Left kidney (tissue), 8 donors: ENCODE measurements at places on chromosomes 7 and 10.

GRCh38 chr7:137961200-137962177 lies 40.4 kb downstream of the CREB3L2 start:
- DNase-seq = no peak

DNA sequence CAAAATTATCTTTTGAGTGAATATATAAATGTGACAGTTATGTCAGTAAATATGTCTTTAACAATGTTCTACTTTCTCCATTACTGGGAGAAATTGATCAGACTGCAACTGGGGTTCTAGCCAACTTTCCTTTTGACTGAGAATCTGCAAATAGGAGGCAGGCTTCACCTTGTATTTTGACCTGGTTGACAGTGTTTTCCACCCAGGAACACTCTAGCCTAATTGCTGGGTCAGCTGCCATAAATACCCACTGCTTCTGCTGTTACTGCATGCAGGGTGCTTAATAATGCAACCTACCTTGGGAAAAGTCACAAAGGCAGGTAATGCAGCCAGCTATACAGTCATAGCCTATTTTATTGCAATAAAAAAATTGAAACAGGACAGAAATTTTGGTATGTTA lies 319.0 kb downstream of the DGKB start:
- DNase-seq = no peak

GRCh38 chr7:70415179-70415972 lies 716.6 kb upstream of the GALNT17 start:
- DNase-seq = no peak

DNA sequence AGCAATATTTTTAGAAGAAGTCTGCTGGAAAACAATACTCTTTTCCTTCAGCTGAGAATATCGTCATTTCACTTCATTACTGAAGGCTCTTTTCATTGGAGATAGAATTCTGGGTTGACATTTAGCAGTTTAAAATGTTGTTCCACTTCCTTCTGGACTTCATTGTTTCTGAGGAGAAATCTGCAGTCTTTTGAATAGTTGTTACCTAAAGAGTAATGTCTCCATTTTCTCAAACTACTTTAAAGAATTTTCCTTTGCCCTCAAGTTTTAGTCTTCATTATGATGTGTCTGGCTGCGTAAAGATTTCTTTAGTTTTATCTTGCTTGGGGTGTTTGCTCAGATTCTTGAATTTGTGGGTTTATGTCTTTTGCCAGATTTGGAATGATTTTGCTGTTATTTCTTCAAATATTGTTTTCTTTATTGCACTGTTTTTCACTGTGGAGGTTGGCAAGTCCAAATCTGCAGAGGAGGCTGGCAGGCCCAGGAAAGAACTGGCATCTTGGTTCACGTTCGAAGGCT lies 136.3 kb downstream of the DNAJB6 start:
- DNase-seq = no peak

- no peak for DNase-seq
These were observed 11.7 kb downstream of the MAP3K8 start for GRCh38 chr10:30445711-30446110.

DNA sequence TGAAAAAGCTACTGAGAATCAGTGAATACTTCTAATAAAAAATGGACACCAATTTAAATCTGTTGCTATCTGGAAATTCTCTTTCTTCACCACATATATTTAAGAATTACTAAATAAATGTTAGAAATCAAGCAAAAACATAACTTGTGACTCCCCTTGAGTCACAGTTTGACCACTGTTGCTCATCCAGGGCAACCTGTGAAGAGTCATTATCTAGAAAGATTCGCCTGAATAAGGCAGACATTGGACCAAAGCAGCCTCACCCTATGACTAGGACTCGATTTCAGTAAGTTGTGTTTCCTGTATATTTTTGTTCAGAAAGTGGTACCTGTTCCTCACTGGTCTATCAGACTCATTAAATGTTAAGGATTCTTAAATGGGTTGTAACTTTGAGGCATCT lies 572.4 kb downstream of the ATRNL1 start:
- DNase-seq = no peak

DNA sequence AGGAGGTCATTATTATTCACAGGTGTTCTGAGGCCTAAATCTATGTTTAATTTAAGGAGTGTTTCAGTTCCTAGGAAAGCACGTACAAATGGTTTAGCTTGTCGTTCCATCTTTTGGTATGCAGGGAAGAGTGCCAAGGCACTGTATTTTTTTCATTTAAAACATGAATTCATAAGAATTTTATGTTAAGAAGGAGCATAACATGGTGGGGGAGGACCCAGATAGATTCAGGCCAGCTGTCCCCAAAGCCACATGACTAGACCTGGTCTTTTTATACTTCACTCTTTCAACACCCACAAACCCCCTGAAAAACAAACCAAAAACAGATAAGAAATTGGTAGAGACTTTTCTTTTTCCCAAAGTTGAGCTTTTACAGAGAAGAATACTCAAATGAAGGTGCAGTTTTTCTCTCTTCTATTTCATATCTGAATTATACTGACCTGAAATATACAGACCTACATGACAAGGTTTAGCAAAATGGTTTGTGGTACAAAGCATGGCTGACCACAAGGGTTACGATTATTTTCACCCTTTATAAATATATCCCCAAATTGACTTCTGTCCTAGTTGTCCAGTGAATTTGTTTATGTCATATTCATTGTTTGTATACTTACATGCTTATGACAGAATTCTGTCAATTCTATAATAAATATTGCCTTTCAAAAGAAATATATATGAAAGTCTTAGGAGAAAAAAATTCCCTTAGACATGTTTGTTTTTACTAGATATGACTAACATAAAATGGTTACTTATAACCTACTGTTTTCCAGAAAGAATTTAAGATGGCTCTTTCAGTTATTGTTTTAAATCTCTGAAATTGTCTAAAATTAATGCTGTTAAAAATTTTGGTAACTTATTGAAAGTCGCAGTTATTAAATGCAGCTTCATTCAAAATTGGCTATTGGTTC lies 71.3 kb downstream of the AP3M1 start:
- DNase-seq = no peak

GRCh38 chr7:1045069-1046063 lies 1.0 kb downstream of the GPR146 start:
- DNase-seq = no peak

- DNase-seq = no peak
These were observed 89.3 kb downstream of the TMEM106B start for GRCh38 chr7:12300415-12300814.

DNA sequence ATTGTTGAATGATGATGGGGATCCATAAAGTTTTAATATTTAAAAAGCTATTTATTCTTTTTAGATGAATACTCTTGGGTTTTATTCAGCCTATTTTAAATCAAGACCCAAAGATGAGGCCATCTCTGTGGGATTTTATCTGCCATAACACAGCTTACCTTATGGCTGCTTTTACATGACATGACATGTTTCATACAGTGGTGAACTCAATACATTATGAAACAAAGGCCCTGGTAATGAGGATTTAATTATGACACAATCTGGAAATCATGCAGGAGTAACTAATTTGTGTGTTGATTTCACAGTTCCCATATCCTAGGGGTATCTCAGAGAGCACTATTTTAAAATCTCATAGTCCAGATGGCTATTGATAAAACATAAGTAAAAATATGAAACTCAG lies 661.8 kb upstream of the FZD8 start:
- DNase-seq = no peak

DNA sequence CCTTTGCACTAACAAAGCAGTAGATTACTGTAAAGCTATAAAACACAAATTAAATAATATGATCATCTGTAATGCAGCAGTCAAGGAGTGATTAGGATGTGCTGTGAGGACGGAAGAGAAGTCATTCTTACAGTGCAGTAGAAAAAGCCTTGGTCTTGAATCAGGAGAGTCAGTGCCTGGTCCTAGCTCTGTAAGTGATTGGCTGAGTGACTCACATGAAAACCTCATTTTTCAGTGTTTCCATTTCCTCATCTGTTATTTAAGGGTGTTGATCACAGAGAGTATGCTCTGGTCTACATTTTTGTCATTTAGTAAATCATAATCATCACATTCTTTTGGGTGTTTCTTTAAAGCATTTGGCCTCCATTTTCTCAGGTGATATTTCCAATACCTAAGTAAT lies 717.8 kb downstream of the LRMDA start:
- no peak for DNase-seq

DNA sequence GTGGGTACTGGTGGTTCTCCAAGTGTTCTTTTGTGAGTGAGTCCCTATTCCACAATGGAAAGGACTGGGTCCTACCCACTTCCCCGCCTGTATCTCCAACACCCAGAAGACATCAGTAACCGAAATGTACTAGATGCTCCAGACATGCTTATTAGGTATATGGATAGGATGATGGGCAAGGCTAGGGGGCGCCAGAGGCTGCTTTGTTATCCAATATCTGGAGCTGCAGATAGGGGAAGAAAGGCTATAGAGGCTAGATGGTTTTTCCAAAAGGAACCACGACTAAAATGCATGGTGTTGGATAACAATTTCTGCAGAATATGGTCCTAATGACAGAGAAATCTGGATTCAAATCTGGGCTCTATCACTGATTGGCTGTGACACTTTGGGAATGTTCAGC lies 56.2 kb upstream of the TM9SF3 start:
- peak; percentile 40 for DNase-seq

- DNase-seq = no peak
These were observed 10.6 kb upstream of the LIPM start for GRCh38 chr10:88791924-88792323.

GRCh38 chr7:55212176-55212575 lies 153.0 kb upstream of the LANCL2 start:
- no peak for DNase-seq

- DNase-seq = no peak
These were observed 21.0 kb downstream of the CDK6 start for GRCh38 chr7:92815412-92815811.

- DNase-seq = no peak
These were observed 6.0 kb upstream of the MKLN1 start for GRCh38 chr7:131321656-131322055.

- no peak for DNase-seq
These were observed 20.1 kb upstream of the NMT2 start for GRCh38 chr10:15188603-15189002.

DNA sequence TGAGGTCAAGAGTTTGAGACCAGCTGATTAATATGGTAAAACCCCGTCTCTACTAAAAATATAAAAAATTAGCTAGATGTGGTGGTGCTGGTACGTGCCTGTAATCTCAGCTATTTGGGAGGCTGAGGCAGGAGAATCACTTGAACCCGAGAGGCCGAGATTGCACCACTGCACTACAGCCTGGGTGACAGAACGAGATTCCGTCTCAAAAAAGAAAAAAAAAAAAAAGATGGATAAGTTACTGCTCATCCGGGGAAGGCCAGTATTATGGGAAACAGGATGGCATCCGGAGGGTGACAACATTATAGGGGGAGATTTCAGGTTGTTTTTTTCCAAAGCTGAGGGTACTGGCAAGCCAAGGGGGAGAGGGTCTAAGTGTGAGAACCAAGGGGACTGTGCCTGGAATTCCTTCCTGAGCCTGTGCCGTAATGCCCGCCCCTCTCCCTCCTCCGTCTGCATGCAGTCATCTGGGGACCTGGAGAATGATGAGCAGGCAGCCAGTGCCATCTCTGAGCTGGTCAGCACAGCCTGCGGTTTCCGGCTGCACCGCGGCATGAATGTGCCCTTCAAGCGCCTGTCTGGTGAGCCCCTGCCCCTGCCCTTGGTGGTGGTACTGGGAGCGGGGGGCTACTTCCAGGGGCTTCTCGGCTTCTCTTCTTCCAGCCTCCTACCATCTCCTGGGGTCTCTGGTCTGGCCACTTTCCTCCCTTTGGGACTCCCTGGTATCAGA lies 4.4 kb downstream of the LAMTOR4 start:
- DNase-seq = no peak

- DNase-seq = no peak
These were observed 6.6 kb downstream of the AIFM2 start for GRCh38 chr10:70125918-70126552.

DNA sequence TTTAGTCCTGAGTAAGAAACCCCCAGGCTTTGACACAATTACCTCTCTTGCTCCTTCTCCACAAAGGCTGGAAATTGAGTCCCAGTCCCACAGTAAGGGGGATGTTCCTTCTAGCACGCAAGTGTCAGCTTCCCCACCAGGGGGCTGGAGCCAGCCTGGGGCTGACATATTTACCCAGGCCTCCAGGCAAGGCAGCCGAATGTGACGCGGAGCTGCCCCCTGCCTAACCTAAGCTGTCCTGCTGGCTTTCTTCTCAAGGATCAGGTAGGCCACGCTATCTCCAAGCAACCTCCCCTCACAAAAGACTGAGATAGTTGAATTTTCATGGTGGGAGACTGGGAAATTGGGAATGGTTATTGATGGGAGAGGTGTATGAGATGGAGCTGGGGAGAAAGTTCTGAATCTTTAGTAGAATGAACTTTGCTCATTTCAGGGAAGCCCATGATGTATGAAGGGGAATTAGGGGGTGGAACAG lies 19.2 kb upstream of the BMPER start:
- no peak for DNase-seq

GRCh38 chr7:48033922-48034321 lies 1.4 kb upstream of the C7orf57 start:
- DNase-seq = no peak

DNA sequence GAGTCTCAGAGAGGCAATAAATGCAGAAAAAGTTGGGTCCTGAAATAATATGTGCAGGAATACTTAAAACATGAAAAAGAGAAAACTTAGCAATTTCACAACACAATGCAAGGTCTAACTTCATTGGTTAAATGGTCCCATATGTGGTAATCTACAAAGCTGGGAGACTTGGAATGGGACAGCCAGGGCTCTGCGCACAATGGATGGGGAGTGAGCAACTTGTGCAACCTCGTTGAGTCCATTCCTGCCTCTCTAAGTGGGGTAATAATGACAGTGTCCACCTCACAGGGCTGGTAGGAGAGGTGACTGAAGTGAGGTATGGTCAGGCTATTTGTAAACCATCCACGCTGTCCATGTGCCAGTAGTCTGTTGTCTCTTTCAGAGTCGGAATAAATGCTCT lies 11.8 kb upstream of the EMX2 start:
- no peak for DNase-seq

- no peak for DNase-seq
These were observed 16.2 kb downstream of the TNS3 start for GRCh38 chr7:47565640-47566250.

- peak; percentile 46 for DNase-seq
These were observed 557 bp downstream of the TMEM120A start for GRCh38 chr7:75993689-75994387.

GRCh38 chr10:75772153-75772887 lies 340.9 kb downstream of the LRMDA start:
- DNase-seq = no peak

DNA sequence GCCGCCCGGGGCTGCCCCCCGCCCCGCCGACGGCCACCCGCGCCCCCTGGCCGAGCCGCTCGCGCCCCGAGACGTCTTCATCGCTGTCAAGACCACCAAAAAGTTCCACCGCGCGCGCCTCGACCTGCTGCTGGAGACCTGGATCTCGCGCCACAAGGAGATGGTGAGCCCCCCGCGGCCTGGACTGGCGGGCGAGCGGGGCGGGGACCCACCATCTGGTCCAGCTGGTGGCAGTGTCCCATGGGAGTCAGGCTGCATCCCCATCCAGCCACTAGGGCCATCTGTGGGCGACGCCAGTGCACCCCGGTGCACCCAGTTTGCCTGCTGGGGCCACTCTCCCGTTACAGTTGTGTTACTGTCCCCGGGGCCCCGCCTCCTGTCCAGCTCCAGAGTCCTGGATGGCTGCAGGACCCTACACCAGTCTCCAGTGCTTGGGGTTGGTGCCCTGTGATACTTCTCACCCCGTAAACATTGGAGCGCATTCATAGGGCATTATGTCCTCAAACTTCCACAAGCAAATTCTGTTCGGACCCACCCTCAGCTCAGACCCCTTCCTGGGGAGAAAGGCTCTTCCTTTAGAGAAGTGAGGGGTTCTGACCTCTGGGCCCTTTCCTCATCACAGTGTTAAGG lies 672 bp downstream of the LFNG start:
- no peak for DNase-seq
